Hippocampal formation (tissue), 2 donors: ENCODE measurements at places on chromosomes 12 and 14.
A peak's percentile ranks its signal among the peaks of the same experiment; 100 is the strongest.

- DNase-seq: no peak
These were observed 46.5 kb downstream of the EML1 start for GRCh38 chr14:99839696-99840095.

GRCh38 chr12:61654698-61655097 is 605.5 kb upstream of the USP15 start:
- no peak for DNase-seq

GRCh38 chr14:35401422-35402265 is 2.9 kb downstream of the NFKBIA start:
- DNase-seq: no peak

- DNase-seq: no peak
These were observed 31.3 kb upstream of the ANP32D start for GRCh38 chr12:48441069-48441468.

DNA sequence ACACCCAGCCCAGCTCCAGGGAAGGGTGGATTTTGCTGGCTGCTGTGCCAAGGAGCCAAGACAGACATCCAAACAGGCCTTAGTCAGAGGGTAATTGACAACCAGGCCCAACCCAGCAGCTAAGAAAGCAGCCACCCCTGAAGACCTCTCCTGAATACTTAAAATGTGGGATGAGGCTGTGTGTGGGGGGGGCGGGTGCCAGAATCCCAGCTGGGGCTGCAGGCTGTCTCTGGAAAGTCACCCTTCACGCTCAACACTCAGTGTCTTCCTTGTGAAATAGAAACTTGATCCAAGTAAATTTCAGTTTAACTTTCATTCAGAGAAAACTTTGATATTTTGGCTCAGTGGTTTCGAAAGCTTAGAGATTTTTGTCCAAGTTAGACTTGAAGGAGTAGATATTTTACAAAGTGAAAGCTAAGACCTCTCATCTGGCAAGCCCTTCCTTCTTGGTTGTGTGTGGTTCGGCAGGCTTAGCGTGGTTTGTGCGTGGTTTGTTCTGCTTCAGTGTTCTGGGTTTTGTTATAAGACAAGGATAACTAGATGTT is 5.1 kb downstream of the PAPLN start:
- DNase-seq: peak; percentile 15

GRCh38 chr14:25111061-25111601 is 61.2 kb upstream of the STXBP6 start:
- DNase-seq: peak; percentile 7

- DNase-seq: peak; percentile 99
These were observed at the start of gene MLEC for GRCh38 chr12:120686690-120687577. MLEC (plus strand) TSS chr12:120687149; CDS start chr12:120687297, 148 bp downstream.

DNA sequence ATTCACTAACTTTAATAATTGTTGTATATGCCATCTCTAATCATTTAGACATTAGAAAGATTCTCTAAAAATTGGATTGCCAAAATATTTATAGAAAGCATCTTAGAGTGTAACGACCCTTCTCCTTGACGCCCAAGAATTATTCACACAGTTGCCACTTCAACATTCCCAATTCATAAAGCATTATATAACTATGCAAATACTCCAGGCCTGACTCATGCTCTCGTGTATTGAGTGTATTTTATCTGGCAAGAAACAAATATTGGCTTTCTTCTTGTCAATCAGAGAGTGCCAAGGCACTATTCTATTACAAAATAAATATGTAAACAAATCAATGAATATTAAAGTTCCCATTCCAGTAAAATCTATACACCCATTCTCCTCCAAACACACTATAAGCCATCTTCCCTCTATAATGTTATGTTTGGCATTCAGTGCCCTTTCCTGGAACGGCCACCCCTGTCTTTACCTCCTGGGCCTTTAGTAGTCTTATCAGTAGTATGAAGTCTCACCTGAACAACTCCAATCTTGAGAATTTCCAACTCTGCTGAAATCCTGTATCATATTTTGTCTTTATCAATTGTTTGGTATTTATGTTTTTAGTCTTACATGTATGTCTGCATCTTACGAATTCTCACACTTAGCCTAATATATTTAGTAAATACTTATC is 182.6 kb downstream of the PIK3C2G start:
- DNase-seq: no peak

DNA sequence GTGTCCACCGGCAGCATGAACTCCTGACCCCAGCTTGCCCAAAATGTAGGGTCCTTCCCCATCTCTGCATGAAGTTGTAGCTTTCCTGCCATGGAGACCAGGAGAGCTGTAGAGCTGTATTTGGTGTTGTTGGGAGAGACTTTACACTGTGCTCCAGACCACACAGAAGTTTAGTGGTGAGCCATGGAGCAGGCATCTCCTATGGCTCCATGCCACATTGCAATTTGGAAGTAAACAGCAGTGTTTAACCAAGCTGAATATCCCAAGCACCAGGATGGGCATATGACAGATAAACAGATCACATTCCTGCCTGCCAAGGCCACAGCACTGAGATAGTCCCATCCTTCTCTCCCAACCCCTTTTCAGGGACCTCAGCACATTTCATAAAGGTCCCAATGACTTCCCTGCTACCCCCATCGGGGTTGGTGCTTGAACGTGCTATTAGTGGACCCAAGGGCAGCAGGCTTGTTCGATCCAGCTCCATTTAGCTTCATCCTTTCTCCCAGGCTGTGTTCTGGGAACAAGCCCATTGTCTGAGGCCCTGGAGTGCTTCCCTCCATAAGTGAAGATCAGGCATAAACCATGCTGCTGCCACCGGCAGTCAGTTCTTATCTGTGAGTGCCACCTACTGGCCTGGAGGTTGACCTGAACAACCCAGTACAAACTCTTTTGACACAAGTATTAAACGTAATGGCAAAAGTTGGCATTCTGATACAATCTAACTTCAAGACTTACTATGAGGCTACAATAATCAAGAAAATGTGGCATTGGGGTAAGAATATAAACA is 172.3 kb upstream of the ATXN7L3B start:
- DNase-seq: no peak

- no peak for DNase-seq
These were observed 300.1 kb upstream of the FKBP4 start for GRCh38 chr12:2494486-2495192.

- DNase-seq: no peak
These were observed 243.7 kb downstream of the SLC16A7 start for GRCh38 chr12:59839514-59839913.

DNA sequence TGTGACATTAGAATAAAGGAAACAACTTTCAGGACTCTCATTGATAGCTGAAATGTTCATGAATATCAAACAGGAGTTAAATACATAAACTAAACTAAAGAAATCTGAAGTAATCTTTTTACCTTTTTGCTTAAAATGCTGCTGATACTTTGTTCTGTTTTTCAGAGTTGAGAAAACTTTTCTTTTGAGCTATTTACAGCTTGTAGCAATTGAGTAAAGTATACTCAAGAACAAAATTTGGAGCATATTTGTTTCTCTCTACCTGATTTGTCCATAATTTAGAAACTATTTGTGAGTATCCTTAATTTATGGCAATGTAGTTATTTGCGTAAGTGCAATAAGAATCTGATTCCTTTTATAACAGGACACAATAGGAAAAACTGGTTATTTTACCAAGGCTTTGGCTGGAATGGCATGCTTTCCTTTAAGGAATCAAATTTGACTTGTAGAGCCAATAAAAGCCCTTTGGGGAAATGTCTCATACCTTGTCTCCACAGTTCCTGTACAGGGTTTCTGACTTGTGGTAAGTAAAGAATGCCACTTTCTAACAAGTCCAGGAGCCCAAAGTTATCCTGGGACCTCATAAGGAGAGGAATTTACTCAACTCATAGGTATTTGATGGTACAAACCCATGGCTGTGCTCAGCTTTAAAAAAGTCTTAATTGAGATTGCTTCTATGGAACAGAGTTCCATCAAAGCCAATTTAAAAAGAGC is 195.7 kb downstream of the TMEM117 start:
- DNase-seq: no peak

DNA sequence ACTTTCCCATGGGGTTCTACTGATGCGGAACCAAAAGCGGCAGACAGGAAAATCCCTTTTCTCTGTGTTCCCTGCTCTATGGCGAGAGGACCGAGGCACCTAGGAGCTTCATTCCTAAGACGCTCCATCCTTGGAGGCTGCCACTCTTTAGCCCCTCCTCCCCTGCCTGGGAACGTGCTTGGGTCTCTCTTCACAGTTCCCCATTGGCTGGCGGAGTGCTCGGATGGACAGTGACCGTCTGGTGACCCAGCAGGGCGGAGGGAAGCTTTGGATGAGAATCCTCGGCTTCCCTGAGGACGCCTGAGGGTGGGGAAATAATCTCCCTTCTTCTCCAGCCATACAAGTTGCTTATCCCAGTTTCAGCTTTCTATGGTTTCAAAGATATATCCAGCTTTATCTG is 37.3 kb downstream of the KCNA5 start:
- DNase-seq: no peak

DNA sequence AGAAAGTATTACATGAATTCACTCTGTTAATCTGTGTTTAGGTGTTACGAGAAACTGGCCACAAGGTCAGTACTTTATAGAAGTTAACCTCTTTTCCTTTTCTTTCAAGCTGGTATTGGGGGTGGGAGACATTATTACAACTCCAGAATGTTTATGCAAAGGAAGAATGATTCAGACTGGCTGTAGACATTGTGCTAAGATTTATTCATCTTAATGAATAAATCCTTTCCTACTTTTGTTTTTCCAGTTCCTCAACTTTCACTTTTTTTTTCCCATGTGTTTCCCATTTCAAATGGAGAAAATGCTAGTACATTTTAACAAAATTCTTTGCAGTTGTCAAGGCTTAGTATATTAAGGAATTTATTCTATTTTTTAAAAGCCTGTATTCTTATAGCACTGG is 1.3 kb downstream of the OTOGL start:
- DNase-seq: no peak

- DNase-seq: no peak
These were observed 415.4 kb upstream of the CCDC196 start for GRCh38 chr14:66070542-66071319.

GRCh38 chr12:17511369-17511768 is 578.6 kb downstream of the RERGL start:
- no peak for DNase-seq

GRCh38 chr12:67681105-67681778 is 32.7 kb downstream of the DYRK2 start:
- no peak for DNase-seq

GRCh38 chr12:30796313-30796780 is 41.6 kb upstream of the CAPRIN2 start:
- no peak for DNase-seq

DNA sequence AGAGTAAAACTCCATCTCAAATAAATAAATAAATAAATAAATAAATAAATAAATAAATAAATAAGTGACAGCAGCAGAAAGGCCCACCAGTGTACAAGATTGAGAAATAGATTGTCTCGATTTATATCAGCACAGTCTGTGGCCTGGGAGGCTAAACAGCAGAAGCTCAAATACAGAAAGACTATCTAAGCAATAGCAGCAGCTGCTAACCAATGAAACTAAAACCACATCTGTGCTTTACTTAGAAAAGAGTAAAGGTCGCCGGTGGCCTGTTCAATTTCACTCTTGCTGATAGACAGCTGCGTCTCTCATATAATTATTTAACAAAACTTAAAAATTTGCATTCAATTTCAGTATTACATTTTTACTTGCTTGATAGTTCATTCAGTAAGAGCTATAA is 325.7 kb downstream of the CEP128 start:
- DNase-seq: no peak

- DNase-seq: no peak
These were observed 778 bp downstream of the AGAP2 start for GRCh38 chr12:57737467-57738460.

GRCh38 chr14:44988694-44989093 is 26.7 kb downstream of the TOGARAM1 start:
- no peak for DNase-seq

DNA sequence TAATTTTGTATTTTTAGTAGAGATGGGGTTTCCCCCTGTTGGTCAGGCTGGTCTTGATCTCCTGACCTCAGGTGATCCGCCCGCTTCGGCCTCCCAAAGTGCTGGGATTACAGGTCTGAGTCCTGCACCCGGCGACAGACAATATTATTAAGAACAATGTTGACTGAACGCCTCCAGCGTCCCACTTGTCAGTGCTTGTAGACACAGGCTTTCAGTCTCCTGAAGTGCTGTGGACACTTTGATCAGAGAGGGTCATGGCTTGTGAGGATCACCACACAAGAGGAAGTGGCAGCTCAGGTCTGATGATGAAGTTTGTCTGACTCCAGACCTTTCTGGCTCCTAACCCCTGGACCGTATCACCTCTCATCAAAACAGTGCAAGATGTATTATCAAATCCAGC is 114.6 kb downstream of the CHST11 start:
- DNase-seq: no peak

DNA sequence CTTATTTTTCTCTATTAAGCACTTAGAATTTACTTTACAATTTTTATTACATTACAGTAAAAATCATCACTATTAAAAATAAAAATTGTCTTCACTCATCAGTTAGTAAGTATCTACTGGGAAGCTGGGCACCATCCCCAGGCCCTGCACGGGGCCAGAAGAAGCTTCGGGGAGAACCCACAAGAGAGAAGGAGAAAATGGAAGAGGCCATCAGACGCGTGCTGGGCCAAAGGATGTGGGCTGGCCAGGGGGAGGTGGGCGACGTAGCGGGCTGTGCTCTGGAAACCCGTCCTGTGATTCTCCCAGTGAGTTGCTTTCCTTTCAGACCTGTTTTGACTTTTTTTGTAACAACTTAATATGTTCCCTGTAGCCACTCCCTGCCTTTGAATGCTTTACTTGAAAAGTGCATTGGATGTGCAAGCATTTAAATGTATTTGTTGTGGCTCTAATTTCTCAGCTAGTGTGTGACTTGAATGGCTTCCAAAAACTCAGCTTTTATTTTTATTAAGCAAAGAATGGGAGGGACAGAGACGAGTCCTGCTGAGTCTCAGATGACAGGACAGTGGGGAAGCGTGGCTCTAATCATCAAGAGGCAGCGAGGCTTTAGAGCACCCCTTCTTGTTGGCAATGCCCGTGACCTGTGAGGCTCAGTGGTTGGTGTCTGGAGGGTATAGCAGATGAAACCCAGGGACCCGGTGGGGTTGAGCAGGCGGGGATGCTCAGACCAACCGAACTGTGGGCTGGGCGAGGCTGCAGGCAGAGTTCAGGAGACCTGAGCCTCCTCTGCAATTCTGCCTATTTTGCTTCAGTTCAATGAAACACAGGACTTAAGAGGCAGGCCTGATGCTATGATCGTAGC is 38.8 kb downstream of the SYNE3 start:
- no peak for DNase-seq

DNA sequence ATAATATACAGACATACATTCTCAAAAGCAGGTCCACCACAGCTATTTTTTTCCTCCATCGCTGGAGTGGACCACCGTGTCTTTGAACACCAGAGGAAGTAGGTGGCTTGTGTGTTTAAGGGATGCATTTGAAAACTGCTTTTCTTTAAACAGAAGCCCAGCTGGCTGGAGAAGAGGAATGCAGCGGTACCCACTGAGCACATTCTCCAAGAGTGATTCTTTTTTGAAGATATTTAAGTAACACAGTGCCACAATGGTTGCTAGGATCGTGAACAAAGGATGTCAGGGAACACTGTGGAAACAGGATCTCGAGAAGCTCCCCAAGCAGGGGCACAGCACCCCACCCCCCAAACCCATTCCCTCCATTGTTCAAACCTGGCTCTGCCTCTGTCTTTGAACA is 286.6 kb upstream of the PWP1 start:
- no peak for DNase-seq
